ENCODE measurements at places on chromosomes 3 and 15.

GRCh38 chr15:79084308-79084968 lies 6.1 kb downstream of the RASGRF1 start:
- no peak for DNase-seq

GRCh38 chr3:29892976-29893554 lies 612.2 kb downstream of the RBMS3 start:
- no peak for DNase-seq

- no peak for DNase-seq
Observed at GRCh38 chr15:53716909-53717876, 42.3 kb downstream of the WDR72 start.

- DNase-seq = peak; percentile 23
Observed at GRCh38 chr3:175146258-175146657, 287.1 kb downstream of the NAALADL2 start.

DNA sequence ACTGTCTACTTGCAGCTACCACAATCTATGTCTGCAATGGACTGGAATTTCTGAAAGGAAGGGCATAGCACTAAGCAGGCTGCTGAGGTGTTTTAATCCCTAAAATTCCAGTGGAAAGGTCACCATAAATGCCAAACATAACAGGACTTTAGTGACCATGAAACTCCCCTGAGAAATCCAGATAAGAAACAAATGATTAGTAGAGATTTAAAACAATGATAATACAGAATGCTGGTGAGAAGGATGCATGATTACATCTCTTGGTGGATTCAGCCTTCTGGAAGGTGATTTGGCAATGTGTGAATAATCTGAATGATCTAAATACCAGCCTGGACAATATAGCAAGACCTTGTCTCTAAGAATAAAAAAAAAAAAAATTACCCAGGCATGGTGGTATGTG lies 475.0 kb upstream of the CBLB start:
- DNase-seq = no peak

GRCh38 chr3:123653221-123653682 lies 68.4 kb upstream of the HACD2 start:
- peak; percentile 96 for DNase-seq

GRCh38 chr15:70045045-70045444 lies 52.7 kb downstream of the TLE3 start:
- DNase-seq = peak; percentile 77

DNA sequence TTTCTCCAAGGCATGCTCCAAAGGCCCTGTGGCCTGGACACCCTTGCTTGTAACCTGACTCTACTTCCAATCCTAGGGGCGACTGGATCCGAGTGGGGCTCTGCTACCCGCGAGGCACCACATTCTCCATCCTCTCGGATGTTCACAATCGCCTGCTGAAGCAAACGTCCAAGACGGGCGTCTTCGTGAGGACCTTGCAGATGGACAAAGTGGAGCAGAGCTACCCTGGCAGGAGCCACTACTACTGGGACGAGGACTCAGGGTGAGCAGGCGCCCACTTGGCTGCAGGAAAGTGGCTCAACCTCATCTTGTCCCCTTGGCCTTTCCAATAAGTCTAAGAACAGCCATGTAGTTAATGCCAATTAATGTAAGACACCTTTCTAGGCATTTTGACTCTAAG lies 51.9 kb downstream of the MESD start:
- DNase-seq = no peak

Measured in fibroblast of skin of abdomen (primary cell).